ENCODE measurements at places on chromosomes 7 and 10. TPM values are rescaled to one million over a fixed set of nuclear protein-coding genes. Genes with fewer than 3 reads are reported as not detected.

DNA sequence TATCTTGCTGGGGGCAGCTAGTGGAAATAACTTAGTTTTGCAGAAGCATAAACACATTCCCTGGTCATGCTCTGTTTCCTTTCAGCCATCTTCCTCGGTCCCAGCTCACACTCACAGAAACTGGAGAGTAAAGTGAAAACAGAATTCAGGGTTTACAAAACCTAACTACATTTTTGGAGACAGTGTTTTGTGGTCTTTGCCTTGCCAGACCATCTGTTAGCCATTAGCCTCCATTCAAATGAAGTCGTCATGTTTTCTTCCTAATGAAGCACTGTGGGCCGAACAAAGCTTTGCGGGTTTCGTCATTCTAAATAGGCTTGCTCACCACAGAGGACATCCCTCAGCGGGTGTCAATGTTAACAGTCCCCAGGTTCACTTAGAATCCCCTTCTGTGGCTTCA is 214.6 kb upstream of the TMEM72 start:
- H3K27me3 ChIP-seq: no peaks in the 10 kb centered on the region
- H3K27ac ChIP-seq: no peak overlapping the region
- H3K4me1 ChIP-seq: no peaks in the 10 kb centered on the region
- no peak overlapping the region for H3K4me3 ChIP-seq
- H3K36me3 ChIP-seq: no peaks in the 10 kb centered on the region

DNA sequence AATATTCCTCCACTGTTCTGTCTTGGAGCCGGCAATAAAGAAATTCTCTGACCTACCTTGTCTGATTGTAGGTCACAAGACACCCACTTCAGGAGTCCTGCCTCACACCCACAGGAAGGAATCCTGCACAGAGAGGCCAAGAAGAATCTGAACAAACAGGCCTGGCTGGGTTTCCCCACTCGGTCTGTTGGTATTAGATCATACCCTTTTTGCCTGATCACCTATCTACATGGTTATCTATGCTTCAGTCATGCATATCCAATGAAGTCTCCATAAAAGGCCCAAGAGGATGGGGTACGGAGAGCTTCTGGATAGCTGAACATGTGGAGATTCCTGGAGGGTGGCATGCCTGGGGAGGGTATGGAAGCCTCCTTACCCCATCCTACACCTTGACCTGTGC is 12.3 kb downstream of the OGDH start:
- DNase-seq: no peak
- no peaks in the 10 kb centered on the region for H3K27me3 ChIP-seq
- H3K4me3 ChIP-seq: no peak overlapping the region
- H3K4me1 ChIP-seq: peaks cover 32% of the 10 kb centered on the region
- H3K36me3 ChIP-seq: peaks cover 2% of the 10 kb centered on the region

DNA sequence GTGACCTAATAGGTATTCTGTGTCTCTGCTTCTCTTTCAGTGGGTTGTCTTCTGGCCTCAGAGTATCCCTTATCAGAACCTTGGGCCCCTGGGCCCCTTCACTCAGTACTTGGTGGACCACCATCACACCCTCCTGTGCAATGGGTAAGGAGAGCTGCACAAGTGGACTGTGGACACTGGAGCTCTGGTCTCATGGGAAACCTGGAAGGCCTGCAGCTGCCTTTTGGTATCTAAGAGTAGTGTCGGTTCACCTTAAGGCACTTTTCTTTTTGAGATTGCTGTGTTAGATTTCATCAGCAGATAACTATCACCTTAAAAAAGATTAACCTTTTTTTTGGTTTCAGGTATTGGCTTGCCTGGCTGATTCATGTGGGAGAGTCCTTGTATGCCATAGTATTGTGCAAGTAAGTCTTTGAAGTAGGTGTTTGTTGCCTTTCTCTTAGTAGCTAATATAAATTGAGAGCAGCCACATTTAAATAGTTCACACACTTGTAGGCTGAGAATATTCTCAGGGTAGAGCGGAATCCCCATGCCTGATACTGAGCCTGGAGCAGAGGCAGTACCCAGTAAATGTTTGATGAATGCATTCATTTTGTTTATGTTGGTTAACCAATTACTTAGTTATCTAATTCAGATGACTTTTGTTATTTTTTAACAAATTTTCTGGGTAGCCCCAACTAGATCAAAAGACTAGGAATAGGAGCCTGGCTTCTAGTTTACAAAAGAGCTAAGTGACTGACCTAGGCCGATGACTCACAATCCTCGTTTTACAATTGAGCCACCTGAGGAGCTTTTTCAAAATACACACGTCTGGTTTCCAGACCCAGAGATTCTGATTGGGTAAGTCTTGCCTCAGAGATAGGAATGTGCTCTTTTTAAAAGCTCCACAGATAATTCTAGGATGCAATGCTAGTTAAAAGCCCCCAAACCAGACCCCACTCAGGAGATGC is 3.6 kb downstream of the TMEM254 start:
- H3K4me1 ChIP-seq: no peaks in the 10 kb centered on the region
- no peak for DNase-seq
- H3K36me3 ChIP-seq: peaks cover 1% of the 10 kb centered on the region
- H3K4me3 ChIP-seq: no peak overlapping the region
- no peaks in the 10 kb centered on the region for H3K27me3 ChIP-seq

GRCh38 chr10:102767428-102768160 is 23.8 kb downstream of the WBP1L start:
- peaks cover 11% of the 10 kb centered on the region for H3K4me1 ChIP-seq
- H3K4me3 ChIP-seq: no peak overlapping the region
- no peak overlapping the region for H3K27ac ChIP-seq
- DNase-seq: no peak
- H3K36me3 ChIP-seq: no peaks in the 10 kb centered on the region

GRCh38 chr7:149716932-149717307 is 56.5 kb downstream of the ZNF467 start:
- peaks cover 17% of the 10 kb centered on the region for H3K4me1 ChIP-seq
- H3K27ac ChIP-seq: no peak overlapping the region
- no peak overlapping the region for H3K4me3 ChIP-seq
- DNase-seq: no peak
- H3K36me3 ChIP-seq: peaks cover 1% of the 10 kb centered on the region

DNA sequence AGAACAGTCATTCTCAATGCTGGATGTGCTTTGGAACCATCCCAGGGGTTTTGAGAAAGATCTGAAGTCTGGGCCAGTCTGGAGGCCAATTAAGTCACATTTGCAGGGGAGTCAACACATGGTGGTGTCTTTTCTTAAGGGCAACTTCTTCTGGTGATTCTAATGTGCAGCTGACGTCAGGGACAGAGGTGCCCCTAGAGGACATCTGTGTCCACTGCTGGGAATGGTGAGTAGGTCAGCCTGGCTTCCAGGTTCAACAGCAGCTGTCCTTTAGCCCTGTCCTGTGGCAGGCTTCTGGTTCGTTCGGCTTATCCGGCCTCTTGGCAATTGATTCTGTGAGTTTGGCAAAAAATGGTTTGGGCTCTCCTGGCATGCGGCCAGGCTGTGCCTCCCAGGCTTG is 269.7 kb upstream of the HABP2 start:
- DNase-seq: no peak
- H3K27ac ChIP-seq: no peak overlapping the region
- H3K4me3 ChIP-seq: no peak overlapping the region
- H3K4me1 ChIP-seq: no peaks in the 10 kb centered on the region
- H3K36me3 ChIP-seq: no peaks in the 10 kb centered on the region

PPP1R3A gene
- 0.06 TPM for total RNA-seq

- H3K4me1 ChIP-seq: peaks cover 22% of the 10 kb centered on the region
- peaks cover 29% of the 10 kb centered on the region for H3K36me3 ChIP-seq
- no peak overlapping the region for H3K4me3 ChIP-seq
- H3K27ac ChIP-seq: no peak overlapping the region
- H3K27me3 ChIP-seq: no peaks in the 10 kb centered on the region
- no peak for DNase-seq
These were observed 5.8 kb downstream of the COMTD1 start for GRCh38 chr10:75229971-75230370.

- peaks cover 19% of the 10 kb centered on the region for H3K36me3 ChIP-seq
- H3K27me3 ChIP-seq: no peaks in the 10 kb centered on the region
- no peaks in the 10 kb centered on the region for H3K4me1 ChIP-seq
- no peak for DNase-seq
- H3K4me3 ChIP-seq: no peak overlapping the region
- H3K27ac ChIP-seq: no peak overlapping the region
These were observed 11.7 kb downstream of the ORC5 start for GRCh38 chr7:104196161-104196560.

DNA sequence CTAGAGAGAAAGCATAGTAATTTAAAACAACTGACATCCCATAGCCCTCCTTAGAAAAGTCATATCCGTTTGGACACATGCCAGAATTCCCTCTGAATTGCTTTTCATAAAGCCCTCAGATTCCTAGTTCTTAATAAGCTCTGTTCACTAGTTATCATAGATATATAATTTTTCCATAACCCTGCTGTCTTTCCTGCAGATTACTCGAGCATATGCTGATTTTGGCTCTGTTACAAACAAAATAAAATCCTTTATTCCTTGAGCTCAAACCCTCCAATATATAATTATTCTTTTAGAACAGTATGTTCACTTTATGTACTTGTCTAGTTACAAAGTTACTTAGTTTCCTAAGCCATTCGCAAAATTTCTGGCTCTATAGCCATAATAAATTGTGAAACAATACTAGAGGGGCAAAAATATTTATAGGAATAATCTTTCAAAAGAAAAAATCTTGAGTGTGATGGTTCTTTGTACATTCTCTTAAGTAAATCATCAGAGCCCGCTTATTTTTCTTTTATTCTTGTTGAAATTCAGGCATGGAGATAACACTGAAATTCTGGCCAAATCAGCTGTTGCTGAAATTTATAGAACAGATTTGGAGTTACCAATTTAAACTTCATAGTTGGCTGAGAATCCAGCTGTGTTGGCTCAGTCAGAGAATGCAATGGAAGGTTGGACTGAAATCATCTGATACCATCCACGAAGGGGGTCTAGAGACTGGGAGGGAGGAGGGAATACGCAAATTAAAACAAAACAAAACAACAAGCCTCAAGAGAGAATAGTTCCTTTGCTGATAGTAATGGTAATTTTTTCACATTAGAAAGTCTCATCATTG is 146.1 kb upstream of the TMEM196 start:
- H3K27me3 ChIP-seq: no peaks in the 10 kb centered on the region
- no peak overlapping the region for H3K4me3 ChIP-seq
- peaks cover 2% of the 10 kb centered on the region for H3K4me1 ChIP-seq
- no peak overlapping the region for H3K27ac ChIP-seq
- DNase-seq: peak; percentile 85
- H3K36me3 ChIP-seq: no peaks in the 10 kb centered on the region

- H3K36me3 ChIP-seq: no peaks in the 10 kb centered on the region
- H3K4me3 ChIP-seq: no peak overlapping the region
- no peaks in the 10 kb centered on the region for H3K27me3 ChIP-seq
- H3K4me1 ChIP-seq: peaks cover 14% of the 10 kb centered on the region
- H3K27ac ChIP-seq: no peak overlapping the region
These were observed 34.2 kb downstream of the PARD3 start for GRCh38 chr10:34780818-34781380.

- no peaks in the 10 kb centered on the region for H3K4me1 ChIP-seq
- no peak overlapping the region for H3K27ac ChIP-seq
- no peaks in the 10 kb centered on the region for H3K36me3 ChIP-seq
- no peaks in the 10 kb centered on the region for H3K27me3 ChIP-seq
These were observed 14.9 kb downstream of the DYDC2 start for GRCh38 chr10:80371467-80371866.

PAOX gene
- total RNA-seq: 6.9 TPM

CTAGE8 gene
- total RNA-seq: 2.4 TPM

DNA sequence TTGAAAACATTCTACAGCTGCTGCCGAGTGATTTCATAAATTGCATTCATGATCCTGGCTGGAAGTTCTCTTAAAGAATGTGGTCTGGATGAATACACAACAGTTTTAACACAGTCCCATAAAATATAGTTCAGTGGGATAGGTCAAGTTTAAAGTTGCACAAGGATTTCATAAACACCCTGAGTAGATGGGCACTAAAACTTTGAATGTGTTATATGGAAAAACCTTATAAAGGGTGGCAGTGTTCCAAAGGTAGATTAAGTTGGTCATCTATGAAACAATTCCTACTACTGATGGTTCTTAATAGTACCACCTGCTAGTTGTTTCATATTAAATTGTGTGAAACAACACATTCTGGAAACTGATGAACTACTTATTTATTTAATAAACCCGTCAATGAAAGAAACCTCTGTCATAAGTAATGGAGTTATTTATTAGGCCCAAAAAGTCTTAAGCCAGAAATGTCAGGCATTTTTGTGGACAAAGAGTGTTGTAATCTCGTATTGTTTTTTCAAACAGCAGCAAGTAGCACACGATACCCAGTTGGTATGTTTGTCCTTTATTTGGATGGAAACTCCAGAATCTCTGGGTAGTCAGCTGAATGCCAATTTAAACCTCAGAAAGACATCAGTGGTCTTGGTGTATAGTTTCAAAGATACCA is 14.3 kb upstream of the RPA3 start:
- H3K27ac ChIP-seq: no peak overlapping the region
- peak; percentile 25 for DNase-seq
- H3K4me1 ChIP-seq: no peaks in the 10 kb centered on the region
- no peak overlapping the region for H3K4me3 ChIP-seq
- H3K27me3 ChIP-seq: peaks cover 4% of the 10 kb centered on the region

GRCh38 chr10:51527522-51528219 is 171.7 kb downstream of the CSTF2T start:
- H3K4me3 ChIP-seq: no peak overlapping the region
- no peaks in the 10 kb centered on the region for H3K27me3 ChIP-seq
- DNase-seq: peak; percentile 56
- no peaks in the 10 kb centered on the region for H3K36me3 ChIP-seq

DNA sequence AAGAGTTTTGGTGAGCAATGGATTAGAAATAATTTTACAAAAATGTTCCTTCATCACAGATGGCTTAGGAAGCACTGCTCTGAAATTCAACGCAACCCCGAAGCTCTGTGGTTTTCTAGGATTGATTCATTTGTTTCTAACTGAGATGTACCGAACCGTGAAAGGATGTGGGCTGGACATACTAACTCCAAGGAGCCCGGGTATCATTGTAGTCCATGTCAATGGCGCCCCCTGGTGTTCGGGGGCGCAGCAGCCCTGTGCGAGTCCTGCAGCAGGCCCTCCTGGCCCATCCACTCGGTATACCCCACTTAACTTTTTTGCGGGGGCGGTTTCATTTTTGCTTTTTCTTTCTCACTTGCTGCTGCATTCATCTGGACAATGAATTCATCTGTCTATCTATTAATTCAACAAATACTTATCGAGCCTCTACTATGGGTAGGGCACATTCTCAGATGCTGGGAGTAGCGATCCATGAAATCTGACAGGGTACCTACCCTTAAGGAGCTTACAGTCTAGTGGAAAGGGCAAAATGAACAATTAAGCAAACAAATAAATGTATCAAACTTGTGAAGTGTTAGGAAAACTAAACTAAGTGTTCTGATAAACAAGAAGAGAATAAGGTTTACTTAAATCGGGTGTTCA is 25.2 kb upstream of the ITPRID1 start:
- H3K4me3 ChIP-seq: no peak overlapping the region
- H3K4me1 ChIP-seq: no peaks in the 10 kb centered on the region
- DNase-seq: peak; percentile 62
- no peak overlapping the region for H3K27ac ChIP-seq
- H3K36me3 ChIP-seq: no peaks in the 10 kb centered on the region

BAMBI gene
- total RNA-seq: 7.8 TPM

DNA sequence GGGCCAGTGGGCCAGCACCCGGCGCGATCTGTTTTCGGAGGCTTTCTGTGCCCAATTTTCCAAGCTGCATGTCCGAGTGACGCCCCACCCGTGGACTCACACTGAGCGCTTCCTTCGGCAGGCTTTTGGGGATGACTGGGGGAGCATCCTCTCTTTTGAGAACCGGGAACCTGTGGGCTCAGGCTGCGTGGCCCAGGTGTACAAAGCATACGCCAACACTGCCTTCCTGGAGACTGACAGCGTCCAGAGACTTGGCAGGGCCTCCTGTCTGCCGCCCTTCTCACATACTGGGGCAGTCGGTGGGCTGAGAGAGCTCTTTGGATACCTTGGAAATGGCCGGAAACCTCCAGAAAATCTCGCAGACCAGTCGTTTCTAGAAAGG is 1.0 kb downstream of the ADCK2 start:
- DNase-seq: no peak

CDC14C gene
- not detected for total RNA-seq
